ENCODE measurements at places on chromosomes 7 and 10.

DNA sequence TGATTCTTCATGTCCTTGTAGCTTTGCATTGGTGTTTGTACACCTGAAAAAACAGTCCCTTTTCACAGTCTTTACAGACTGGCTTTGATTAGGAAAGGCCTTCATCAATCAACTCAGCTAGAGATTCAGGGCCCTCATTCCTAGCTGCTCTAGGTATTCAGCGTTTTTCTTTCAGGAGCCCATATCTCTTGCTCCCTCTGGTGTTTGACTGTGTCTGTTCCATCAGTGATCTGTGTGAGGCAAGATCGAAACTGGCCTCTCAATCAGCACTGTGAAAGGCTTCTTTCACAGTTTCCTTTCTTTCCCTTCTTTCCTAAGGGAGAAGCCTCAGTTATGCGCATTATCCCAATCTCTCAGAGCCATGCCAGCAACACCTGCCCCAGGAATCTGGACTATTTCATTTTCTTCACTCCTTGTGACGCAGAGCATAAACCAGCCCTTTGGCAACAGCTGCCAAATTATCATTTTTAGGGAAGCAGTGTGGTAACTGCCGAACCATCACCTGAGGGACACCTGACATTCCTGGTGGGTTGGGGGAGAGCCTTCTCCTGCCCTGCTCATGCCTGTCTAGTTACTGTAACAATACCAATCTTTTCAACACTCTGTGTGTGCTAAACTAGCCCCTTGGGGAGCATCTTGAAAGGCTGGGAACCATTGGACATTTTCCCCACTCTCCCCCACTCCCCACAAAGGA lies 75.7 kb upstream of the CCDC71L start:
- DNase-seq, result no peak

- DNase-seq, result no peak
Observed at GRCh38 chr7:78057571-78057970, 259.0 kb downstream of the PHTF2 start.

- DNase-seq, result no peak
Observed at GRCh38 chr10:17854044-17854652, 45.0 kb downstream of the MRC1 start.

DNA sequence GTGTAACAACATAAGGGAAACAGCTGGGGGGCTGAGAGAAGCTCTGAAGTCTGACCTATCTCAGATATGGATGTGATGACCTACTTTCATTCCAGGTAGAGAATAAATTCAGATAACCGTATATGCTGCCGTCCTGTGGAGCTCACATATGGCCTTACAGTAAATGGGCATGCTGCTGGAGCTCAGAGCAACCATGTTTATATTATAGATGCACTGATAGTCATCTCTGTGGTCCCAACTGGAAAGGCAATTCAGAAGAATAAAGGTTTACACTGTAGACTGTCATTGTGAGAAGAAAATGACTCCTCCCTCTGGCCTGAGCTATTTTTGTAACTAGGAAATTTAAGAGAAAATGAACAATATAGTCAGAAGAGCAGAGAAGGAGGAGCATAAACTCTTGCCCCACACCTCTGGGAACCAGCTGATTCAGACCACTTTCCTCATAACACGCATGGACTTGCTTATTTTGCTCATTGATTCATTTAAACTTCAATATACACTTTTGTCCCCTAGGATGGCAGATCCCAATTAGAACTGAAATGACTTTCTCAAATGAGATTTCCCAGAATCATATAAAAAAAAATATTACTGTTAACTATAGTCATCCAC lies 69.9 kb upstream of the NXPH1 start:
- no peak for DNase-seq

DNA sequence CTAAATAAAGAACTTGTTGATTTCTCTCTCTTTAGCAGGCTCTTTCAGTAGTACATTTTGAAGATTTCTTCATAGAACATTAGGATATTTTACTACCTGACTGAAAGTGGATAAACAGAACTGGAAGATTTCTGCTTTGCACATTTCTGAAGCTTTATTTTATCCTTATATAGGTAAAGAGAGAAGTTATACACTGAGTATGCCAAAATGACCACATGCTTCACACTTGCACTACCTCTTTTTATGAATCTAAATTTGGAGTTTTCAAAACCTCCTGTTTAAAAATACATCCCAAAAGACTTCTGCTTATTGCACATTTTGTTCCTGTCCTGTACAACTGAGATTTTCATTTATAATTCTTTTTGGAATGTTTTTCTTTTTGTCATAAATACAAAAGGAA lies 197.4 kb upstream of the PRPS1L1 start:
- no peak for DNase-seq

- no peak for DNase-seq
Observed at GRCh38 chr10:106000721-106001120, 1163.8 kb downstream of the SORCS1 start.

DNA sequence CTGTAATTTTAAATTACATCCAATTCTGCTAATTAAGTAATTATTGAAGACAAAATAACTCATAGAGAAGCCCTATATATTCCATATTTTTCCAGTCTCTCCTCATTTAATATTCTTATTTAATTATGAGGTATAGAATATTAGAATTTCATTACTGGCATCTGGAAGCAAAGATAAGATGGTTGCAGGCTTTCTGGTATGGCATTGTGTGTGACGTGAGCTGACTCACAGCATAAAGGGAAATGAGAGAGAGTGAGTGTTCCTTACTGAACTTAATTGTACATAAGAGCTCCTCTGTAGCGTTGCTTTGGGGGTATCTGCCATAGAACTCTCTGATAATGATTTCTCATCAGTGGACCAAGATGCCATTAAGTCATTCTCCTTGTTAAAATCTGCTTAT lies 127.4 kb upstream of the TEX47 start:
- DNase-seq, result no peak

DNA sequence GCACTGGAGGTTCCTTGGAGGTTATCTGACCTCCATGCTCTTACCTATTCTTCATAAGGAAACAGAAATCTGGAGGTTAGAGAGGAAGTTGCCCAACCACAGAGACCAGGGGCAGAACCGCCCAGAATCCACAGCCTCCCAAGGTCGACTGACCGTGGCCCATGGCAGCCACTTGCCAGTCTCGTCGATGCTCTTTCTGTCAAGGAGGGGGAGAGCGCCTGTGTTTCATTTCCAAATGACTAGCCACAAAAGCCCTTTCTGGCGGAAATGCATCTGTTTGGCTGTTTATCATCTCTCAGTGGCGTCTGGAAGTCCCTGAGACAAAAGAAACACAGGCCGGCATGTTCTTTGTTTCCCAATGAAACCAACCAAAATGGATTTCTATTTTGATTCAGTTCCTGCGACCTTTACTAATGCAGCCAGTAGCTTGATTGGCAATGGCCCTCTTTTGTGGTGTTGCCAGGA lies 2.9 kb downstream of the RAMP3 start:
- no peak for DNase-seq

GRCh38 chr10:124185084-124185483 lies 91.7 kb upstream of the CHST15 start:
- no peak for DNase-seq

DNA sequence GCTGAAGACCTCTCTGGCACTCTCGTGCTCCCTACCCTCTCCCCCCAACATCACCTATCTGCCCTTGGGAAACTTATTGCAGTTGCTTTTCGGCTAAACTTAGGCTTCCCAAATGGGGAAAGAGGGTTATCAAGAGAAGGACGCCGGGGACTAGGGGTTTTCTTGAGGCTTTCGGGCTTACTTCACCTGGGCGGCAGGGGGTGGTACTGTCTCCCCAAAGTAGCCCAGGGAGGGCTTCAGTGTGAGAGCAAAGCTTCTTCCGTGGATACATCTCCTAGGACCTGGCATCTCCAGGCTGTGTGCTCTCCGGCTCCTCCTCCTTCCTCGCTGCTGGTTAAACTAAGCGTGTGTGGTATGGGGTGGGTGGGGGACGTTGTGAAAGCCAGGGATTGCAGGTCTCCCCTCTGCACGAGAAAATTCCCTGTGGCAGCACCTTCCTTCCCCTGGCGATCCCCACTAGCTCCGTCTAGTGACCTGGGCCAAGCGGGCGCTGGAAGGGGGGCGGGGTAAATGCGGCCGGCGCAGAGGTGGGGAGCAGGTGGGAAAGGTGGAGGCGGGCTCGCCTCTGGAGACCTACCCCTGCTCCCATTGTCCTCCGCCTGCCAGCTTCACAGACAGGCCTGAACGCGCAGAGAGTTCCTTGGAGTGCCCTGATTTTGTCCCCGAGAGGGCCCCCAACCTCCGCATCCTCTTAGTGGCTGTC lies 1.1 kb downstream of the PLXDC2 start:
- no peak for DNase-seq

DNA sequence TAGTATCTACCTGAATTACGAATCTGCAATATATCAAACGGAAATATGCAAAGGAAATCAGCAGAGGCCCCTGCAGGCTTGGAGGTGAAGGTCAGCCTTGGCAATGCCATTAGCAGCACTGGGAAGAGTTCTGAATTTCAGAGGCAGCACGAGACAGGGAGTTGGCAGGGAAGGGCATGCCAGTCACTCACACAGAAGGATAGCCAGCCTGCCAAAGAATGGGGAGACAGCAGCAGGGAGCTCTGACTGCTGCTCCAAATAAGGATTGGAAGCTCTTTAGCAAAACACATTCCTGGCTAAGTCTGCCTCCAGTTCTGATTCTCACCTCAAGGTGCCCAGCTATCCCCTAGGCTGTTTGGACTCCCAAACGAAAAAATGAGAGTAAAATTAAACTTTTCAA lies 188.0 kb downstream of the PDE1C start:
- no peak for DNase-seq

GRCh38 chr7:120462991-120463390 lies 190.0 kb downstream of the KCND2 start:
- DNase-seq, result no peak

GRCh38 chr7:50400114-50400513 lies 50.0 kb downstream of the FIGNL1 start:
- DNase-seq, result no peak

DNA sequence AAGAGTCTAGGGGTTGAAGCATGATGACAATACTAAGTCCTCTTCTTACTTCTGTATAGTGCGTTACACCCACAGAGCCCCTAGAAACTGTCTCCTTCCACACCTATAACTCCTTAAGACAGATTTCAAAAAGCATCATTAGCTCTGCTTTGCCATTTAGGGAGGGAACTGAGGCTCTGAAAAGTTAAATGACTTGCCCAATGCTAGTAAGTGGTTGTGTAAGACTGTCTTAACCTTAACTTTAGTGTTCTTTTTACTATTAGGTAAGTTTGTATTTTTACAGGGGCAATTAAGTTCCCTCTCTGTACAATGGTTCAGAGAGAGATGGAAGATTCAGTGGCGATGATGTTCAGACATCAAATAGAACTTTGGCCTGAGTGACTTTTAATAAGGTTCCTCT lies 72.7 kb upstream of the ASAH2 start:
- DNase-seq, result no peak

DNA sequence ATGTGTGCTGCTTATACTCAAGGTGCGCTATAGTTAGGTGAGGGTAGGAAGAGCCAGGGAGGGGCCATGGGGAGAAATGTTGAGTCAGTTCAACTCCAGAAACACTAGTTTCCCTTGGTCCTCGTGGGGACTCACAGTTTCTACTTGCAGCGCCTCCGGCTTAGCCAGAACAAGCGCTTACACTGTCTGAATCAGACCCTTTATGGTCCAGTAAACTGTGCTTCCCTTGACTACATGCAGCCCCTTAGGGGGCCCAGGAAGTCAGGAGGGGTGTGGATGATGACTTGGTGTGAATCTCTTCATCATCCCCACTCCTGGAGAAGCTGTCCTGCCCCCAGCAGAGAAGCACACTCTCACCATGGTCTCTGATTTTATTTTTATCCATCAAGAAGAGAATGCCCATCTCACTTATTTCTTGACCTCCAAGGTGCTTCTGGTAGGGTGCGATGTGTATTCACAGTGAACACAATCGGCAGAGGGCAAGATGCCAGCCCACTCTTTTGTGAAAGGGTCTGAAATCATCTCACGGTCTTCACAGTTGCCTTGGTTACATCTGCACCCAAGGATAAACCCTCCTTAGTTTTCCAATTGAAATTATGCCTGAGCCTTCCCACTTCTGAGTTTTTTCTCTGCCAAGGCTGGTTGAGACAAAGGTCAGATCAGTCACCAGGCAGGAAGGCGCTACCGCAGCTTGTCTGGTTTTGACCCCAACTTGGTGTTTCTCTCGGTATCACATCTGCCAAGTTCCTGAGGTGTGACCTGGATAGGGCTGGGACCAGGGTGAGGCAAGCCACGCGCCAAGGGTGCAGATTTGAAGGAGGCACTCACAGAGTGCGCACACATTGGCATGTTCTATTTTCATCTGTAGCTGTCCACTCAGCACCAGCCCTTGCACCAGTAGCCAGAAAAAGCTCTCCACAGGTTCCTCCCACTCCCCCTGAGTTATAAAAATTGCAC lies 62.7 kb upstream of the LRRC4 start:
- DNase-seq, result no peak

GRCh38 chr10:80421707-80422536 lies 13.6 kb downstream of the PRXL2A start:
- DNase-seq, result no peak

- DNase-seq, result peak; percentile 74
Observed at GRCh38 chr10:96863922-96864543, 31.9 kb downstream of the LCOR start.

DNA sequence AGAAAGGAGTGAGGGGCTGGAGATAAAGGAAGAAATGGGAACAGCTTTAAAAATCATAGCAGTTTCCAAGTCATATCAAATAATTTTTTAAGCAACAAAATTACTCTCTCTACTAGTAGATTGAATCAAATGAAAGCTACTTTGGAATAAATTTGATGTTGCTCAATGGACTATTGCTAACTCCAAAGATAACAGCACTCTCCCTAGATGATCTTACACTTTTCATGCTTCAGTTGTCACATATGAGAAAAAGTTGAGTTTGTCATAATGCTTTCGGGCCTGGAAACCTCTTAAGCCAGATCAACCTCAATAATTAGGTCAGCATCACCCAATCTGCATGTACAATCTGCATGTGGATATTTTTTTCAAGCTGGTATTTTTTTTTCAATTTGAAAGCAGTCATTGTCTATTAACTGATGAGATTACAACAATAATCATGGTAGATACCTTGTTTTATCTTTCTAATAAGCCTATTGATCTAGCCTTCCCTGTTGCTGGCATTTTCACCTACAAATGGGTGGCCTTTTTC lies 31.3 kb downstream of the LIPJ start:
- no peak for DNase-seq

DNA sequence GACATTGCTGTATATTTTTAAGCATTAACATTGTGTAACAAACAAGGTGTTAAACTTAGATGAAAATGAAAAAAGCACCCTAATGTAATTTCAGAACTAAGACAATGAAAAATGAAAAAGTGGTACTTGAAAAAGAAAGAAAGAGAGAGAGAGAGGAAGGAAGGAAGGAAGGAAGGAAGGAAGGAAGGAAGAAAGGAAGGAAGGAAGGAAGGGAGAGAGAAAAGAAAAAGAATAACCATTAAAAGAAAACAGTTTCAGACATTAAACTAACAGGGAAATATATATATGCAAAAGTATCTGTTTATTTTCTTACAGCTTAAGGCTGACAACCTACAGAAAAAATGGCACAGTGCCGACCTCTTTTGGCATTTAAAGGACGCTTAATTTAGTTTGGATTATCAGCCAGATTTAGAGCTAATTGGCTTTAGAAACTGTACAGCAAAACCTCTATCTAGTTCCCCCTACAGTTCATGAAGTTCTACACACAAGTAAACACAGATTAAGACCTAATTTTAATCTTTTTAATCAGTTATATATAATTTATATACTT lies 13.8 kb downstream of the MTERF1 start:
- no peak for DNase-seq

GRCh38 chr7:142939226-142939910 lies at the start of gene LLCFC1:
Gene LLCFC1, plus strand, starts transcription at chr7:142939484. Its CDS starts 138 bp downstream, at chr7:142939622.
- DNase-seq, result no peak
